ENCODE measurements at places on chromosomes 12 and 14.

GRCh38 chr12:49054524-49054923 lies 6.1 kb downstream of the KMT2D start:
- no peak for DNase-seq

DNA sequence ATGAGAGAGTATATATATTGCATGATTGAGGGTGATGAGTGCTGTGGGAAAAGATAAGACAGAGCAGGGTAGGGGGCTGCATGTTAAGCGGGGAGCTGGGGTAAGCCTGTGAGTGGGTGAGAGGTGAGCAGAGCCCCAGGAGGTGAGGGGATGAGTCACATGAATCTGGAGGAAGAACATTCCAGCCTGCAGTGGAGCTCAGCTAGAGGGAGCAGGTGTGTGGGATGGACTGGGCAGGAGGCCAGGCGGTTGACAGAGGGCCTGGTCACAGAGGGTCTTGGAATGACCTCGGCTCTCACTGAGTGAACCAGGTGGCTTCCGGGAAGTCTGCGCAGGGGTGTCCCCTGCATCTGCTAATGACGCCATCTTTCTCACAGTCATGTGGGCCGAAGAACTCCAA lies 44.4 kb downstream of the GIT2 start:
- DNase-seq, result no peak

DNA sequence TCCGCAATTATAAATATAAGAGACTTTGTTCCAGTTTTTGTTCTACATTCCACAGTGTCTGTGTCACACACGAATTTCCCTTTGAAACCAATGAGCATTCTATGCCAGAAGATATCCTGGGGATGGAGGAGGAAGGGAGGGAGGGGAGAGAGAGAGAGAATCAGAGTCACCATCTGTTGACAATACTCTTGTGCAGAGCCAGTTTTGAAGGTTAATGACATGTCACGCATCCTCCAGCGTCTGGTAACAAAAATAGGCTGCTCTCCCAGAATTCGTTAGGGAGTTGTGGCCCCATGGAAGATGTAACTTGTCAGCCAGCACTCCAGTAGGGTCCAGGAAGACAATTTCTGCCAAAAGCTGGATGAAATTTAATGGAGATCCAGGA lies 213.5 kb upstream of the KRR1 start:
- no peak for DNase-seq

GRCh38 chr12:88982694-88983093 lies 369.6 kb downstream of the DUSP6 start:
- DNase-seq, result no peak

- no peak for DNase-seq
Observed at GRCh38 chr12:116202940-116203339, 74.6 kb downstream of the MED13L start.

DNA sequence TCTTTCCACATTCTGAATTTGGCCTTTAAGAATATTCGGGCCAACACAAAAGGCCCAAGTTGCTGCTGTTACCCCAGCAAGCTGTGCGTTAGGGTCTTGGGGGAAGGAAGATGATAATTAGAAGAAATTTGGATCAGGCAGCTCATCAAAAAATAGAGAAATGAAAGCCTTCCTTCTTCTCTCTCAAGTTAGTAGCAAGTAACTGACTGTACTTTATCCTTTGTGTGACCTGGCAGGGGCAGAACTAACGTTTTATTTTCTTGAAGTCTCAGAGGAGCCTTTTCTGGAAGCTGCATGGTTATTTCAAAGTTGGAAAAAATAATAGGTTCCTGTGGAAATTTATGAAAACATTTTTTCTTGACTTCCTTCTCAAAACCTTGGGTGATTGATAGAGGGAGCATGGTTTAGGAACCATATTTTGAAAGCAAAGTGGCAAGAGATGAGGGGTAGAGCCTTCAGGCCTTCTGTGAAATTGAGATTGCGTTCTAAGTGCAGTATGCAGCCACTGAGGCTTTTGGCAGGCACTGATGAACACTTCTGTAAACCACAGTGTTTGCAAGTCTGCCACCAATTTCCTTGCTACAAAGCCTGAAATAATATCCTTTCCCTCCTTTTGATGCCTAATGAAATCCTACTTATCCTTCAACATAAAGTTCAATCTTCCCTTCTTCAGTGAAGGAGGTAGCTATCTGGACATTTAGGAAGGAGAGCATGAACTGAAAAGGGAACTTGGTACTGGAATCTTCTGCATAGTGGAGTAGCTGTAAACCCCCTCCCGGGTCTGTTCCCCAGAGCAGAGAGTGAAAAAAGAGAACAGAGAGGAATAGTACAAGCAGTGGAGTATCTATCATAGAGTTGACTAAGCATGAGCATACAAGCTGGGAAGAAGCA lies 123.2 kb downstream of the FGD4 start:
- DNase-seq, result no peak

- DNase-seq, result no peak
Observed at GRCh38 chr14:88075269-88075981, 70.5 kb downstream of the GPR65 start.

DNA sequence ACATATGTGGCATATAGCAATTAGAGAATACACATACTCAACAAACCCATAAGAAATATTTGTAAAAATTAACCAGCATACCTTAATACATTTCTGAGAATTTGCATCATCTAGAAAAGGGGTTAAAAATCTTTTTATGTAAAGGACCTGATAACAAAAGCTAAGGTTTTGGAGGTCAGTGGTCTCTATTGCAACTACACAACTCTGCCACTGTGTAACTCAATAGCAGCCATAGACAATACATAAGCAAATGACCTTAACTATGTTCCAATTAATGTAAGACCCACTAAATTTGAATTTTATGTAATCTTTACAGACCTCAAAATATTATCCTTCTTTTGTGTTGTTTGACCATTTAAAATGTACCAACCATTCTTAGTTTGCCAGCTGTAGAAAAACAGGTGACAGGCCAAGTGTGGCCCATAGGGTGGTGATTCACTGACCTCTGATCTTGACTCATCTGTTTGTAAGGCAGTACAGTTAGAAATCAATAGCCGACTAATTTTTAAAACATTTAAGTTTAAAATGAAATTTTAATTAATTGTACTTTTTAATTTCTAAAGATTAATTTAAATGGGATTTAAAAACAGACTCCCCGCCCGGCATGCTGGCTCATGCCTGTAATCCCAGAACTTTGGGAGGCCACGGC lies 7.4 kb upstream of the EPS8 start:
- no peak for DNase-seq

- no peak for DNase-seq
Observed at GRCh38 chr14:22563987-22564386, 25.0 kb downstream of the DAD1 start.

- DNase-seq, result peak; percentile 2
Observed at GRCh38 chr14:21300892-21301291, 21.0 kb downstream of the RPGRIP1 start.

DNA sequence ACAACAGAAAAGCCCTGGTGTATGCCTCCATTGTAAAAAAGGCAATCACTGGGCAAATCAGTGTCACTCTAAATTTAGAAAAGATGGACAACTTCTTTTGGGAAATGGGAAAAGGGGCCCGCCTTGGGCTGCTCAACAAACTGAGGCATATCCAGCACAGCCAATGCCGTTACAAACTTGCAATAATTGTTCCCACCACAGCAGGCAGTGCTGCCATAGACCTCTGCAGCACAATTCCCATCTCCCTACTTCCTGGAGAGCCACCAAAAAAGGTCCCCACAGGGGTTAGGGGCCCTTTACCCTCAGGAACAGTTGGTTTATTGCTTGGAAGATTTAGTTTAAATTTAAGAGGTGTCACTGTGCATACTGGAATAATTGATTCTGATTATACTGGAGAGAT lies 16.4 kb upstream of the OR8S1 start:
- DNase-seq, result no peak

DNA sequence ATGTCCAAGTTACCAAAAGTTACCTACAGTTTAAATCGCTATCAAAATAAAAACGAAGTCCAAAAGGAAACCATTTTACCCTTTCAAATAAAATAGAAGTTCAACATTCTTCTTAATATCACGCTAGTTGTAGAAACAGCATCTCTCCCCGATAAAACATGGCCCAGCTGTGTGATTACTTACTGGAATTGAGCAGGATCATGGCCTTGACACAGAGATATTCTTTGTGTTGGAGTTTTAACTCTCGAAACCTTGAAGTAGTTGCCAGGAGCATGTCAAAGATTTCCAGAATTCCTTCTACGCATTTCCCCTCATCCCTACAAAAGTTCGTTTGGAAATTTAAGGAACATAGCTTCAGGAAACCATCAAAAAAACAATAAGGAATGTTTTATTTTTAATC lies 44.8 kb downstream of the ESR2 start:
- DNase-seq, result no peak

DNA sequence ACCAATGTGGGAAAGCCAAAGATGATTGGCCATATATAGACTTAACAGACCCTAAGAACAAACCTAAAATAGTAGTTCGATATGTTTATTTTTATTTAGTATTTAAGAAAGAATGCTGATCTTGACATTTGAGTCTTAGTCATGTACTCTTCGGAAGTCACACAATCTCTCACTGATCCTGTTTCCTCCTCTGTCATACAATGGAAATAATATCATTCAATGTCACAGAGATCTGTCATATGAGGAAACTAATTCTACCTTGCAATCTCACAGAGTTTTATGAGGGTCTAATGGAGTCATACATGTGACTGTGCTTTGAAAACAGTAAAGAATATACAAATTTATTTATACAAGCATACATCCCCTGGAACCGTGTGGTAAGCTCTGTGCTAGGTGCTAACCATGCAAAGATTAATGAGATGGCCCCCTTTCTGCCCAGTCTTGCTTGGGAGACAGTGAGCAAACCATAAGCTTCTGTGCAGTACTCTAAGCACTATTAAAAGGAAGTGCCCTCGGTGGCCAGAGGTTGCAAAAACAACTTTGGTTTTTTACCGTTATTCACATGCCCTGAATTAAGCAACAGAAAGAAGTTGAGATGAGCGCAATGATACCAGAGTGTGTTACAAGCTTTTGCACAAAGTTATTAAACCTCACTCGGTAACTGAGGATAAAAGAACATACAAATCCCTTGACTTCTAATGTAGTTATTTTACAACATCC lies 1.7 kb upstream of the LIN7A start:
- DNase-seq, result no peak

- no peak for DNase-seq
Observed at GRCh38 chr14:100048786-100049185, 16.4 kb upstream of the EVL start.

GRCh38 chr12:28939427-28939826 lies 209.7 kb upstream of the FAR2 start:
- no peak for DNase-seq

DNA sequence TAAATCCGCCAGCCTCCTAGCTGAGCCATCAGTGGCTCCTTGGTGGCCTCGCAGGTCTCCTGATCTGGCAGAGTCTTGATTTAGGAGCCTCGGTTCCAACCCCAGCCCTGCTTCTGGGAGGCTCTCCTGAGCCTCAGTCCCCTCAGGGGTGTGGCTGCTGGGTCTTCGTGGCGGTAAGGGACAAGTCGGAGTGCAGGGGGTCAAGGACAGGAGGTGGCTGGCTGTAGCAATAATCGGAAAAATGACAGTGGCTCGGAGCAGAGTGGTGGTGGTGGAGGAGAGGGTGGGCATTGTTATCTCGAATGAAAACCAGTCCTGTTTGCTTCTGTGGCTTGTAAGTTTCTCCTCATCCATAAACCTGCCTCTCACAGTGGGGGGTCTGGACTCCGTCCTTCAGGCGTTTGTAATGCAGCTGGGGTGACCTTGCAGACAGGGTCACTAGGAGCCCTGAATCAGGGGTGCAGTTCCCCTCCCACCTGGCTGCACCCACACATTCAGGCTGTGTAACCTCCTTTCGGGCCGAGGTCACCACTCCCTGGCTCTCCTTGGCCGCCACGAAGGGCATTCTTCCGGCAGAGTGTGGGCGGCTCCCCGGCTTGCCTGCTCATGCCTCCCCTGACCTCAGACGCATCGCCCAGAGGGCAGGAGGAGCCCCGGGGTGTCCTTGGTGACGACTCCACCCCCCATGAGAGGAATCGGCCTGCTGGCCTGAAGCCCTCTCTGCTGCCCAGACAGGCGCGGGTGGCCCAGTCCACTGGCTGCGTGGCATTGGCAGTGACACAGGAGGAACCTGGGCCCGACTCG lies 8.1 kb downstream of the BCL7A start:
- no peak for DNase-seq

DNA sequence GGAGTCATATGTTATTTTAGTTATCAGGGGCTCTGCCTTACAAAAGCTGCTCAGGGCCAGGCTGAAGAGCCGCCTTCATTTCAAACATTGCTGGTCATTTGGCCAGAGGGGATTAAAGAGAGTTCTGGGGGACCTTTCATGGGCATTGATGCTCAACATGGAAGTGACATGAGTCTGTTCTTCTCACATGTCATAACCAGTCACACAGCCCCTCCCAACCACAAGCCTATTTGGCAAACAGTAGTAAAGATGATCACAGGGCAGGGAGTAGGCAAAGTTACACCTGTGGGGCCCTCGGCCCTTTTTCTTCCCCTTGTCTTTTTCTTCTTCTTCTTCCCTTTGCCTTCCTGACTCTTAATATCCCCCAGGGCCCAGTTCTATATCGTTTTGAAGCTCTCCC lies 33.3 kb downstream of the CFAP54 start:
- no peak for DNase-seq

DNA sequence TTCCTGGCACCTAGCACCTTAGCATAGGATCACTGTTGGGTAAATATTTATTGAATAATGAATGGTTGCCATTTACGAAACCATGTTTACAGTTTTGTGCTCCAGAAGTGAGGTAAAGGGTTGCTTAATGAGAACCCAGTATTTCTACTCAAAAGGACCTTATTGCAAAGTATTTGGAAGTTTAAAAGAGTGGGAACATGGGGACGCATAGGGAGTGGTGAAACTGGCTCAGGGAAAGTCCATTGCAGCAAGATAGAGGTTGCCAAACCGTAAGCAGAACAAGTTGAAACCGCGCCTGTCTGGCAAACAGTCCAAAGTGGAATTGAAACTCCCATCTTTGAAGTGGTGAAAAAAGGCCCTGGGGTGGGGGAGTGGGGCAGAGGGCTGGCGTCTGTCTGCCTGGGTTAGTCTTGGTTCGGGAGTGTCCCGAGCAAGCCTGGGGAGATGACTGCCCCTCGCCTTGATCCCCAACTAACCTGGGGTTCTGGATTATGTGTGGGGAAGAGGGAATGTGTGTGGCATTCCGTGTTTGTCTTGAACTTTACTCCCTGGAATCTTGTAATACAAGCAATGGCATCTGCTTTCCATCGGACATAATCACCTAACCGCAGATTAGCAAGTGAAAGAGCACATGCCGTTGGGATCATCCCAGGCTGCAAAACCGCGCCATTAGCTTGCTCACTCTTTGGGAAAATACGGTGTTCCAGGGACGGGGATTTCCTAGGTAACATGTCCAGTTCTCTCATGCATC lies 7.2 kb downstream of the ALDH2 start:
- no peak for DNase-seq

DNA sequence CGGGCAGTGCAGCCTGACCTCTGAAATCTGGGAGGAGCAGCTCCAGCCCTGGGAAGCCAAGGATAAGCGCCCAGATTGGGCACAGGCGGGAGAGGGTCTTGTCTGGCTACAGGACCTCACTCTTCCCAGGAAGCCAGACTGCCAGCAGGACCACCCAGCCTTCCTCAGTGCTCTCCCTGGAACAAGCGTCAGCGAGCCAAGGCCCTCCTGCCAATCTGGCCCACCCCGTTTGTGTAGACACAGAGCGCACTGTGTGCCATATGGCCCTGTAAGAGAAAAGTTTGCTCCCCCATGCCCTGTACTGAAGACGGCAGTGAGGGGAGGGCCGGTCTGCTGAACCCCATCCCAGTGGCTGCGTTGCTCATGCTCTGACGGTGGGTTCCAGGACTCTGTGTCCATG lies 1.2 kb upstream of the C14orf180 start:
- no peak for DNase-seq

GRCh38 chr14:99564256-99564925 lies 39.6 kb downstream of the CCDC85C start:
- DNase-seq, result no peak

Data from stimulated activated CD8-positive, alpha-beta memory T cell treated with anti-CD3 and anti-CD28 coated beads, Interleukin-7, amount 100 ng/mL, for 4 hours (primary cell).